ENCODE measurements at places on chromosomes 3 and 15.

GRCh38 chr15:75483961-75484360, 32.5 kb upstream of the SIN3A start:
- DNase-seq: no peak

DNA sequence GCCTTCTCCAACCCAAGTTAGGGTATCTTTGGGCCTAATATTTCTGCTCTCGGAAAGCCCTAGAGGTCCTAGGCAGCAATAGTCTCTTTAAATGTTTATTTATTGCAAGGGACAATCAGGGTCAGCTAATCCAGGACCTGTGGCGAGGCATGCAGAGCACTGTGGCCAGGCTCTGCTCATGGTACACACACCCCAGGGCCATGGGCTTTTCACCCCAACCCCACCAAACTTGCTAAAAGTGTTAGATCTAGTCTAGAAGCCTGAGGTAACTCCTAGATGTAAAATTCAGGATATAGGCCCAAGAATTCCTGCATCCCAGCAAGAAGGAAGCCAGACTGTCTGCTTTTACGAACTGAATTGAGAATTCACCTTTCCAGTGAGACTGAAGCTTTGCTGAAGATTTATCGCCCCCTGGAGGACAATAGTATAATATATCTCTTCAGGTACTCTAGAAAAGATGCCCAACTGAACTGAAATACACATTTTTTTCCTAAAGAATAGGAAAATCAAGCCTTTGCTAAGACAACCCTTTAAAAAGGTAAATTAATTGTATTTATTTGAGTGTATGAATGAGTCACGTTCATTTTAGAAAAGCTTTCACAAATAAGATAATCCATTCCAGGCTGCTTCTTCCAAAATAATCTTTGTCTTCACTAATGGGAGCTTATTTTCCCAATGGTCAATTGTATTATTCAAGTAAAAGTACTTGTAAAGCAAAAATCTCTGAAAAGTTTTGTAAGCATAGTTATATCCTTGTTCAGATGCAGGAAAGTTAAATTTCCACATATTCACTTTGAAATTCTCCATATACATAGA, 89.8 kb downstream of the LRRC3B start:
- DNase-seq: peak; percentile 33

DNA sequence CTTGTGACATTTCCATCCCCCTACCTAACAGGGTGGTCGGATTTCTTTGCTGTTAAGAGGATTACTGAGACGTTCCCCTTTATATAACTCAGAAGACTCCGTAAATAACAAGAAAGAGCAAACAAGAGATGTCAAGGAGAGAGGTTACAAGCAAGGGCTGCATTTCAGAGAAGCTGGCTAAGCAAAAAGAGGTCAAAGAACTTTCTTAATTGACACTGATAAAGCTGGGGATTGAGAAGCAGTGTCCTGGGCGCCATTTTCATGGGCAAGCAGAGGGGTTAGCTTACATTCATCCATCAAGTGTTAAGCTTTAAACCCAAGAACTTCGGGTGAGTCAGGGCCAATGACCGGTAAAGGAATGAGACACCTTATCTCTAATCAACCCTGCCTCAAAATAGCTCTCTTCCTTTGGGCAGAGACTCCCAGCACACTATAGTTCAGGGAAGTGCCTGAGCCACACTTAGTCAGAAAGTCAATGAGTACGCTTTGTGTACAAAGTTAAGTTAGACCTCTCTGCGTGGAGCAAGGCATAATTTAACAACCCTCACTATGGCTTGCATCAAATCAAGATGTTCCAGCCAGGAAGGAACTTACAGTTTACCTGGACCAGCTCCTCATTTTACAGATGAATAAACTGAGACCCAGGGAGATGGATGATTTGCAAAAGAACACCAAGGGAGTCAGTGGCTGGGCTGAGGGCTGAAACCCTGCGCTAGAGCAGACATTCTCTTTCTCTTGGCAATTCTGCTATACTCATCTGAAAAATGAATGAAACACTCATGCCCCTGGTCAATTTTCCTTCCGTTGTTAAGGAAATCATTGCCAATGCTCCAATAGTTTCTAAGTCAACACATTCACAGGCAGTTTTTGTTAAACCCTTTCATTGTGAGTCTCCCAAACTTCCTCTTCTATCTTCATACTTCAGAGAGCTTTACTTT, 44.6 kb downstream of the CCNL1 start:
- peak; percentile 90 for DNase-seq

- DNase-seq: no peak
Measured at GRCh38 chr3:126057936-126058335, 26.0 kb downstream of the SLC41A3 start.
